Ascending aorta (tissue), 2 donors: ENCODE measurements at places on chromosomes 2 and 18.
A peak's percentile ranks its signal among the peaks of the same experiment; 100 is the strongest.

DNA sequence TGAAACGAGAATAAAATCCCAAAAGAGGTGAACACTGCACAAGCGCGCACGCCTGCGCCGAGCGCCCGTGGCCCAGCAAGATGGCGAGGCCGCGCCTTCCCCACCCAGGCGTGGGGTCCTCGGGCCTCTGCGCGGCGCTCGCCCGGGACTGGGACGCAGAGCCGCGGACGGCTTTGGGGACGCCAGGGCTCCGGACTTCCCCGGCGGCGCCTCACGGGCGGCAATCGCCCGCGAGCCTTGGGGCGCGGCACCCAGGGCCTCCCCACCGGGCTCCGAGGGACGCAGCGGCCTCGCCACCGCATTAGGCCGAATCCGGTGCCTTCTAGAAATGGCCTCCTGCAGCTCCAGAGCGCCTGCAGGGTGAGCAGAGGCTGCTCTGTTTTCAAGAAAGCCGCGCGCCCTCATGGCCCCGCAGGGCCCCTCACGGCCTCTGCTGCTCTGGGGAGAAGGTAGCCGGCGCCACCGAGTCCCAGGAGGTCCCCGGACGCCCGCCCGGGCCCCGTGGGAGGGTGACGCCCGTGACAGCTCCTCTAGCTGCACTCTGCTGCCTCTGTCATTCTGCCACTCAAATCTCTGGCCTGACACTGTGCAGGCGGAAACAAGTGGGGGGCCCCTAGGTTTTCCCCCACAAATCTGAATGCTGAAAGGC lies 35.9 kb upstream of the POMC start:
- DNase-seq, result no peak

DNA sequence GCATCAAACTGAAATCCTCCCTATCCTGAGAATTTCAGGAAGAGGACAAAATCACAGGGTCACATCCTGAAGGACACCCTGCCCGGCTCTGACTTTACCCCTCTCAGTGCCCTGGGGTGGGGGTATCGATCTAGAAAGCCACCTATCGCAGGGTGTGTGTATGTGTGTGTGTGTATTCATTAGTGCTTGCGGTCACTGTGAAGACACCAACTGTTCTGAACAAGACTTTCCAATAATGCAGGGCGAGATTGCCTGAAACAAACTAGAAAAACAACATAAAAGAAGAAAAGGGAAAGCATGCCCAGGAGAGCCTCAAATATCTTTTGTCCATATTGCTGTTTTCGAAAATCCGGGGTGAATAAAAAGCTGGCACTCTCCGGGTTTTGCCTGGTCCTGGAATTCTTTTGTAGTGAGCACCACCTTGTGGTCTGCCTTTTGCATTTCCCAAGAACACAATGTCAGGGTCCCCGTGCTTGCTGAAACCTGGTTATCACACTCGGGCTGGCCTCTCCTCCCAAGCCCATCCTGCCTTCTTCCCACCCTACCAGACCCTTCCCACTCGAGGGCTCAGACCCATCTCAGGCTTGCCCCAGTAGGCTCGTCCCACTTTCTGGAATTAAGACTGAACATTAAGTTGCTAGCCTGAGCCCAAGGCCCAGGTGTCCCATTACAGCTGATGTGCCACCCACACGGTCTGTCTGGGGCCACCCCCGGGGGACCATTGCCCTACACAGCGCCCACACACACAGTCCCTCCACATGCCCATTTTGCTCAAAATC lies 25.0 kb upstream of the COPS8 start:
- no peak for DNase-seq

DNA sequence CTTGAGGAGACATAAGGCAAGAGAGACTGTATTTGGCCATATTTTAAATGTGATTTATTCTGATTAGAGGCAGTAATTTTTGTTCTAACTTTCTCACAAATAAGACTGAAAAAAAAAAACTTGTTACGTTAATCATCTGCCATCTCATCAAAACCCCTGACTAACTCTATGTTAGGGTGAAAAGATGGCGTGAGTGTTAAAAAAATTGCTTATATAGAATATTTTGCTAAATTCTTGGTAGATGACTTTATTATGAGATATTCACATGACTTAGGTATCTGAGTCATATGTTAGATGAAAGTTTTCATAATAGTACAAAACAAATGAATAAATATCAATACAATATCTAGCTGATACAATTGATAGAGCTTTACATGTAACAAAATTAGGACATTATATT lies 1508.7 kb upstream of the TMEFF2 start:
- no peak for DNase-seq

- no peak for DNase-seq
Measured at GRCh38 chr2:137333386-137334165, 568.2 kb downstream of the THSD7B start.

GRCh38 chr2:137942833-137943677 lies 21.2 kb upstream of the HNMT start:
- DNase-seq, result no peak

DNA sequence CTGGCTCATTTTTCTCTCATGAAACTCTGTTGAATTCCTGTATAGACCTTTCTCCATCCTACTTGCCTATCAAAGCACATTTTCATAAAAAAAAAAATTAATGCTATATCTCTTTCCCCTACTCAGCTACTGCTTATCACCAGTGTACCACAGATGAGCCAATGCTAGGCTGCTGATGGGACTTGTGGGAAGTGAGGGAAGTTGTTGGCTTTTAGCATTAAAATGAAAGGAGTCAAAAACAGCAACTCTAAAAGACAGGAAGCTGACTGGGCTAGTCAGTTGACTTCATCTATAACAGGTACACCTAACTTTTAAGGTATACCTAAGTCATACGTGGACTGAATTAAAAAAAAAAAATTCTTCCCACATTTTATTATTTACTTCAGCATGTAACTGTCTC lies 102.1 kb downstream of the FAM117B start:
- DNase-seq, result no peak

DNA sequence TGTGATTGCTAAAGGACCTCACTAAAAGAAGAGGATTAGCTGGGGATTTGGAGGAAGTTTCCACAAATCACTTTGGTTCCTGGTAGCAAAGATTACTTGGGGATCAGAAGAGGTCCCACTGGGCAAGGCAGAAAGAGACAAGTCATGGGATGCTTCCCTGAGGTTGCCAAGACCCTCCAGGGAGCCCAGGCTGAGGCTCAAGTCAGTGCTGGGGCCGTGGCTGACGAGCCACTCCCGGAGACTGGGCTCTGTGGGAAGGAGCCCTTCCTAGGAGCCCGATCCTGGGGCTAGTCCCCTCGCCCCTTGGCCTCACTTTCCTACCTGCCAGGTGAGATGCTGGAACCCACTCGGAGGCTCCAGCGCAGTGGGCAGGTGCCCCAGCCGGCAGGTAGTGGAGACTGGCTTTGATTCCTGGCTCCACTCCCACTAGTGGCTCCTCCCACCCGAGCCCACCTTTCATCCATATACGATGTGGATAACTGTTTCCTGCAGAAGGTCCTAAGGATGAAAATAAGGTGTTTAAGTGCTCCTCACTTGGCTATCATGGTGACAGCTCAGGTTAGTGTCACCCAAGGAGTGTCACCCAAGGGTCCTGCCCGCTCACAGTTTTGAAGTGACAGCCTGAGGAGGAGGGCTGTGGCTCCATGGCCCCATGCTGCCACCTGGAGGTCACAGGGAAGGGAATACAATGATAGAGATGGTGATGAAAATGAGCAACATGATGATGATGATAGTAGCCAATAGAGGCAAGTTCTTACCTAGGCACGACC lies 100.5 kb downstream of the CAPN13 start:
- peak; percentile 88 for DNase-seq
